Activated T-helper 17 cell treated with anti-CD3 and anti-CD28 coated beads, Interleukin-2, amount 50 U/mL, for 72 hours (primary cell): ENCODE measurements at places on chromosomes 2 and 18. TPM values are rescaled to one million over a fixed set of nuclear protein-coding genes. Genes with fewer than 3 reads are reported as not detected.

CNOT9 gene
- 102 TPM for total RNA-seq

ELOA2 gene
- not detected for total RNA-seq

DNA sequence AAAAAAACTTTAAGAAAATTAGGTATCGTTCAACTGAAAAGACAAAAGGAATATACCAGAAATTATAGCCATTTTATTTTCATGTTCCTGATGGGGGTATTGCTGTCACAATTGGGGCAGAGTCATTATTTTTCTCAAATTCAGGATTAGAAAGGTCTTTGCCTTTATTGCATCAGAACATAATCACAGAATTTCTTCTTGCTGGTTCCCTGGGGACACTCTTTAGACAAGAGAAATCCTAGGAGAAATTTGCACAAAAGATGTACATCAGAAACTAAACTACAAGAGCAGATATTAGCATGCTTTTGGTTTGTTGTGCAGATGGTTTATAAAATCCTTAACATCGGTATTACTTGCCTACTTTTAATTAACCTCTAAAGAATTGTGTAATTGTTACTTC is 103.2 kb downstream of the NCOA1 start:
- ATAC-seq: no peak

DNA sequence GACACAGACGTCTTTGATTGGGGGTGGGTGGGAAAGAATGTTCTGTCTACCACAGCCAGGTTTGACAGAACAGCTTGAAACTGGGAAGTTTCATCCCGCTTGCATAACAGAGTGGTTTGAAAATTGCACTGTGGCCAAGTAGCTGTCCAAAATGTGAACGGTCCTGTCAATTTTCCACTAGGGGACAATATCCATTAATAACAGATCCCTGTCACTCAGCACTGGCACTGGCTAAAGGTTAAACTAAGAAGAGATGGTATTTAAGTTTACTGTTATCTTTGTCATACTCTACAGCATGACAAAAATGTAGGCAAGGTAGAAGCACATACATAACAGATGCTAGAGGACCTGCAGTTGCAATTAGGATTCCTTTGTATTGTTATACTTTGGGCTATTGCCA is 55.6 kb upstream of the ACMSD start:
- ATAC-seq: peak; percentile 53

DNA sequence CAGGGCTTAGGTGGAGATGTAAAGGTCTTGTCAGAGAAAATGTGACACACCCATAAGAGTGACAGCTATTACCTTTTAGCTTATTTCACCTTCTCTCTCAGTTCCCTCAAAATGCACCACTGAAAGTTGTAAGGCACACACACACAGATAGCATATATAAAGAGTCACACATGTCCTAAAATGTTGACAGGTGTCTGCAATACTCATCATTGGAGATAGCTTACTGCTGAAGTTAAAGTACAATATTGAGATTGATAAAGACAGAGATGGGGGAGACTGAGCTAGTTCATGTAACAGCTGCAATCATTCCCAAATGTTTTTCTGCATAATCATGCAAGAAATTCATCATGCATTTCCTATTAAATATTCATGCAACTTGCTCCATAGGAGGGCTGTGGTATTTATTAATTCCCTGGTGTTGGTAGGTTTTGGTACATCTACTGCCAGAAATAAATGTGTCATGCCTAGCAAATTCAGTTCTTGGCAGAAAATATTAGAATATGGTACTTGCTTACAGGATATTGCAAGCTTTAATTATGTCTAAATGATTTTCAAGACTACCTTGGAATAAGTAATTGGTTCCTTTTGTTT is 118.8 kb upstream of the RBMS1 start:
- no peak for ATAC-seq

- no peak for ATAC-seq
These were observed 72.0 kb downstream of the STRADB start for GRCh38 chr2:201523506-201523905.

DNA sequence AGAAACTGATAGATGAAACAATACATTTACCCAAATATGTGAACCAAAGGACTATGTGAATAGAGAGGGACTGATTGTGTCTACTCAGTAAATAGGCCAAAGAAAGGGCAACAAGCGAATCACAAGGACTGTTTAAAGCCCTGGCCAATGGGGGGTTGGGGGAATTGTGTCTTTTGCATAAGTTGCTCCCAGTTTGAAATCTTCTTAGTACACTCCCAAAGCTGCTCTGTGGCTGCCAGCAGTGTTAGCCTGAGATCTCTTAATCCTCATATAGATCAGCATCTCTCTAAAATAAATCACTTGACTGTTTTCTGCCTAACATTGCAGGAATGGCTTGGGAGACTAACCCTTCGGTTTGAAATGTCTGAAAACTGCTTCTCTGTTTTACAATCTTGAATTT is 236.4 kb downstream of the PLCL1 start:
- no peak for ATAC-seq

GRCh38 chr2:98927027-98927426 is 9.0 kb downstream of the CRACDL start:
- ATAC-seq: no peak
